ENCODE measurements at places on chromosomes 1 and 21.

GRCh38 chr1:172179918-172180317 lies 240.6 kb upstream of the C1orf105 start:
- DNase-seq: no peak

DNA sequence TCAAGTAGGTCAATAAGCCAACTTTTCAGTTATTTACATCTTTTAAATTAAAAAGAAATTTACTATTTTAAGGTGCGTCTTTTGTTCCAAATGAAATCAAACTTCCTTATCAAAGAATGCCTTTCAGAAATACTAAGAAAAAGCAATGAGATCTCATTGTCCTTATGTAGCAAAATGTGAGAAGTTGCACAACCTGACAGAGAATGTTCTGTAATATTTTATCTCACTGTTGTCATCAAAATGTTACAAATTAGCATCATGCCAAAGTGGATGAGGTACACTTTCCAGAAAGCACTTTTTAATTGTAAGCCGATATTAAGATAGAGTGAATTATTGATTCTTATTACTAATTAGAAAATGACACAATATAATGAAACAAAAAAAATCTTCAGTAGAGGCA lies 50.4 kb downstream of the KCNT2 start:
- no peak for DNase-seq

GRCh38 chr1:83508485-83509151 lies 490.3 kb downstream of the TTLL7 start:
- DNase-seq: peak; percentile 2

- no peak for DNase-seq
These were observed 927.9 kb upstream of the B3GALT2 start for GRCh38 chr1:194114288-194114687.

- DNase-seq: no peak
These were observed 173.5 kb downstream of the GALNT2 start for GRCh38 chr1:230240446-230241086.

DNA sequence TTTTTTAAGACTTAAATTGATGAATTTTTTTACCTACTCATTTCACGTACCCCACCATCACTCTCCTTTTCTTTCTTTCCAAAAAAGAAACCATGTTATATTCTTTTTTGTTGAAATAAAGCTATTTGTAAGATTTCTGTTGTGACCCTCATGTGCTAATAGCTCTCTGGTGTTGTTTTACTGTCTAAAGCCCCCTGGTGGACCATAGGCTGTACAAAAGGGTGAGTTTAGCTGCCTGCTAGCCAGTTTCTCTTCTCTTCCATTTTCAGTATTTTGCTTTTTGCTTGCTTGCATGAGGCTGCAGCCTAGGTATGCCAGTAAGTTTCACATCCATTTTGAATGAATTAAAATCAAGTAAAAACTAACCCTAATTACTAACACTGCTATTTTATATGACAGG lies 15.6 kb upstream of the VAMP3 start:
- DNase-seq: no peak

- DNase-seq: no peak
These were observed 142.1 kb upstream of the ZBTB40 start for GRCh38 chr1:22309572-22309971.

- DNase-seq: no peak
These were observed 106.5 kb upstream of the EDEM3 start for GRCh38 chr1:184860985-184861754.

DNA sequence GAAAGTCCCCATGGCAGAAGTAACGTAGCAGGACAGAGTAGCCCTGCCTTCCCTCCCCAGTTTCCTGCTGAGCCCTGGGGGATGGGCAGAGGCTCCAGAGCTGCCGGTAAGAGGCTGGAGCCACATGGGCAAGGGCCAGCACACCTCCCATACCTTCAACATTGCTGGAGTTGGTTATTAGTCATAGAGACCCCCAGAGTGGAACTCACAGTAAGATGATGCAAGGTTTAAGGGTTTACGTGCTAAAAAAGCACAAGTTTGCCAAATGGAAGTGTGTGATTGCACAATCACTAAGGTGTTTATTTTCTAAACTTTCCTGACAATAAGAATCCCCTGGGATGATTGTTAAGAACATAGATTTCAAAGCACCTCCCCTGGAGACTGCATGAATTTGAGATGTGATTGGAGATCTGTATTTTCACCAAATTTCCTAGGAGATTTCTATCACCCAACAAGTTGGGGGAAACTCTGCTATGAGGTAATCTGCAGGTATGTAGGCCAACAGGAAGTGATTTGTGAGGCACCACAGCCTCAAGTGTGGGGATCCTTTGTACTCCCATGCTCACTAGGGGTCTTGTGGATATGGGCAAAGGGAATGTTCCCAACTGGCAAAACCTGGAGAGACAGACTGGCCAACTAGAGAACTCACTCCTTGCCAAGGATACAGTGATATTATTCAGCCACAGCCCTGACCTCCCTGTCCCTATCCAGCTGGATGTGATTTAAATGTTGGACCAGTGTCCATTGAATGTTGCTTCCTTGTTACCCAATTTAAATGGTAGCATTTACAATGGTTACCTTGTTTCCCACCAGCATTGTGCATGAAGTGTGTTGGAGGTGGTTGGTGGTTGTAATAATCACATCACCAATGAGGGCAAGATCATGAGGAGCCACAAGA lies 37.1 kb upstream of the CSF1 start:
- no peak for DNase-seq
